ENCODE measurements at places on chromosomes 1 and 21.

DNA sequence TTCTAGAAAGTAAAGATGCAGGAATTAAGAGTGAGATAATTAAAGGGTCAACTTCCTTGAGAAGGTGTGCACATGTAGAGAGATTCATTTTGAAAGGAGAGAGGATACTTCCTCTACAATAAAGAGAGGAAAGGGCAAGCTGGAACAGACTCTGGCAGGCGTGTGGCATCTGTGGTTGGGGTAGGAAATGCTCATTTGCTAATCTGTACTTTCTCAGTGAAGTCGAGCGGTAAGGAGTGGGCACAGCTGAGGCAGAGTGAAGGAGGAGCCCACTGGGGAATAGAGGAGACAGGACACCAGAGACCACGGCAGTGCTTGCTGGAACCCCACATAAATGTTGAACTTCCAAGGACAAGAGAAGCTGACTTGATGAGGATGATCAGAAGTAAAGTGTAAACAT is 49.1 kb downstream of the PCSK9 start:
- no peak overlapping the region for H3K4me3 ChIP-seq
- H3K27ac ChIP-seq, result no peak overlapping the region
- no peaks in the 10 kb centered on the region for H3K4me1 ChIP-seq

DNA sequence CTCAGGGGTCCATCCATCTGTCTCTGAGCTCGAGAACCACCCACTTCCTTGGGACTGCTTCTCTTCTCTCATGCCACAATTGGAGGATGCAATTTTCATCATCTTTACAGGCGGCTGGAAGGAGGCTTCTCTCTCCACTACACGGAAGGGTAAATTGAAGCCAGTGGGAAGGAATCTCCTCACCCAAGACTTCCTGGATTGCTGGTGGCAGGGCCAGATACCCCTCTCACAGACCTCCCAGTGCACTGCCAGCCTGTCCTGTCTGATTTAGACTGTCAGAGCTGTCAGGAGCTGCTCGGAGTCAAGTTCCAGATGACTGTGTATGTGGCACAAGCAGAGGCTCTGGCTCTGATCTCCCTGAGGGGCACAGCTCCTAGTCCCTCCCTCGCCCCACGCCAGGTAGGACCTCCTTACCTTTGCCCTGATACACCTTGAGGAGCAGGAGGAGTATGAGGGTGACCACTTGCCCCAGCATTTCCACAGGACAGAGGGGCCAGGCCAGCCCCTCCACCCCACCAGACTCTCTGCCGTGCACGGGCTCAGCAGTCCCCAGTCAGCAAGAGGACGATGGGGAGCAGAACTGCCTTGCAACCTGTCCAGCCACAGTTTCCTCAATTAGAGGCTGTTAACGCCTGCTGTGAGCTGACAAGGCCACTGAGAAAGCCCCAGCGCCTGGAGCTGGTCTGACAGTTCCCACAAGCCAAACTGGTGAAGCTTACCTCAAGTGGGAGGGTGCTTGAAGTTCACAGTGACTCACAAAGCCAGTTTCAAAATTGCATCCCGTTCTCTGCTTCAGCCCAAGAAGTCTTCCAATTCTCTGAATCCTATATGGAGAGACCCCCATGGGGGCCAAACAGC is at the start of gene CD244:
CD244 (minus strand) TSS at position 685 of the 858 bp plus-strand sequence; CDS start at position 475, 210 bp downstream.
- H3K36me3 ChIP-seq, result no peaks in the 10 kb centered on the region
- no peaks in the 10 kb centered on the region for H3K4me1 ChIP-seq
- DNase-seq, result no peak
- no peak within 1 kb of the TSS for H3K4me3 ChIP-seq
- no peaks in the 10 kb centered on the region for H3K27me3 ChIP-seq
- no peak within 1 kb of the TSS for H3K27ac ChIP-seq

GRCh38 chr1:172960019-172960418 is 90.7 kb downstream of the TNFSF18 start:
- peaks cover 5% of the 10 kb centered on the region for H3K4me1 ChIP-seq
- H3K27me3 ChIP-seq, result no peaks in the 10 kb centered on the region
- no peak overlapping the region for H3K27ac ChIP-seq

DNA sequence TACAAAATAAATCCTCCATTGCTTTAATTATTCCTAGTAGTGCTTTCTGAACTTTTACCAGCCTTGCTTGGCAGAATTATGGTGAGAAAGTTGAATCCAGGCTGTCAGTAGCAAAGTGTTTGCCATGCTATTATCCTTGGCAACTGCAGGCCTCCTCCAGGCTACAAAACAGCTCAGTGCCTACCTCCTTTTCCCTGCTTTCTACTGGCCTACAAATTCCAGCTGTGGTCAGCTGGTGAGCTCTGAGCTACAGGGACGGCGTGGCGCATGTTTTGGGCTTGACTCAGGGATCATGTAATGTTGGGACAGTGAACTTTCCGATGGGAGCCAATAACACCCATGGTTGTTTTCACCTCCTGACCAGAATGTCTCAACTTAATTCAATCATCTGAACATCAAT is 456.1 kb upstream of the ADAMTS5 start:
- no peaks in the 10 kb centered on the region for H3K27me3 ChIP-seq
- no peak overlapping the region for H3K4me3 ChIP-seq
- peaks cover 2% of the 10 kb centered on the region for H3K4me1 ChIP-seq
- no peak overlapping the region for H3K27ac ChIP-seq
- H3K36me3 ChIP-seq, result no peaks in the 10 kb centered on the region

DNA sequence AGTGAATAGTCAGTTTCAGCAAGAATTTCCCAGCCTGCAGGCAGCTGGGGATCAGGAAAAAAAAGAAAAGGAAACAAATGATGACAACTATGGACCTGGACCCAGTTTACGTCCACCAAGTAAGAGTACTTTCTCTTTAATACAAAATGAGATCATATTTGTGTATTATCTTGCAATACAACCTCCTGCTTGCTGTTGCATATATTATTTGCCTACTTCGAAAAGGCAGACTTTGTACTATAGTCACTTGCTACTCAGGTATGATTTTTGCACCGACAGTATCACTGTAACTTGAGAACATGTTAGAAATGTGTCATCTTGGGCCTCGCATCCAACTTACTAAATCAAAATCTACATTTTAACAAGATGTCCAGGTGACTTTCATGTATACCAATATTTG is 30.4 kb downstream of the PRRC2C start:
- H3K27me3 ChIP-seq, result no peaks in the 10 kb centered on the region
- no peak overlapping the region for H3K27ac ChIP-seq
- no peak overlapping the region for H3K4me3 ChIP-seq
- DNase-seq, result no peak

- no peak overlapping the region for H3K27ac ChIP-seq
- DNase-seq, result no peak
- no peak overlapping the region for H3K4me3 ChIP-seq
Measured at GRCh38 chr1:244035358-244035757, 15.7 kb upstream of the ZBTB18 start.

DNA sequence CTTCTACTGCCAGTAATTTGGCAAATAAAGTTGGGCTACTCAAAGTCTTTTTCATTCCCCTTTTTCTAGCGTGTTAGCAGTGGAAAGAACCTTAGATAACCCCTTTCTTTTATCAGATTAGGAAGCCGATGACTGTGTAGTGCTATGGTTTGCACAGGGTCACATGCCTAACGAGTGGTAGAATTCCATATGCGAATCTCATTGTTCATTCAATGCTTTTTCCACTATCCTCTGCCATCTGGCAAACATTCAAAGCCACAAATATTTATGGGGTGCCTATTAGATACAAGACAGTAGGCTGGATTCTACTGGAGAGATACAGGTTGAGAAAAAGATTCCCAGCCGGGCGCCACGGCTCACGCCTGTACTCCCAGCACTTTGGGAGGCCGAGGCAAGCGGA is 14.9 kb upstream of the IER5 start:
- no peaks in the 10 kb centered on the region for H3K36me3 ChIP-seq
- peak overlapping the region; percentile 34 for H3K27ac ChIP-seq
- DNase-seq, result peak; percentile 54
- no peak overlapping the region for H3K4me3 ChIP-seq

GRCh38 chr1:222616525-222616924 is 1.4 kb upstream of the MIA3 start:
- no peak overlapping the region for H3K27ac ChIP-seq
- H3K27me3 ChIP-seq, result no peaks in the 10 kb centered on the region
- no peak for DNase-seq
- no peak overlapping the region for H3K4me3 ChIP-seq
- H3K4me1 ChIP-seq, result no peaks in the 10 kb centered on the region

DNA sequence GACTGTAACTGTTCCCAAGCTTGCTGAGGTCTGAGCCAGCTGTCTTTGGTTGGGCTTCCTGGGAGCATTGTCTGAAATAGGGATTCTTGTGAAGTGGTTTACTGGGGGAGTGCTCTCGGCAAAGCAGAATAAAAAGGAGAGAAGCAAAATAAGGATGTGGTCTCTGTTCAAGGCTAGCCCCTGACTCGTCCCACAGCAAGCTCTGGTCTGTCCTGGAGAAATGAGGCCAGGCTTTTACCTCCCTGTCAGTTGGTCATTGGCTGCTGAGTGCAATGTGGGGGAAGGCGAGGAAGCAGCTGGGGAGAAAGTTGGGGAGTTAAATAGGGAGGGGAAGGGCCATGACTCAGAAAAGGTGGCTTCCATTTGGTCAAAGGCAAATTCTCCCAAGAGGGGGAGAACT is 303.9 kb upstream of the DUSP10 start:
- no peak overlapping the region for H3K4me3 ChIP-seq
- H3K27ac ChIP-seq, result no peak overlapping the region
- no peak for DNase-seq
- H3K36me3 ChIP-seq, result no peaks in the 10 kb centered on the region

- H3K36me3 ChIP-seq, result peaks cover 80% of the 10 kb centered on the region
- no peak overlapping the region for H3K4me3 ChIP-seq
- no peak overlapping the region for H3K27ac ChIP-seq
- H3K4me1 ChIP-seq, result peaks cover 35% of the 10 kb centered on the region
Measured at GRCh38 chr21:31665397-31665796, 5.9 kb downstream of the SOD1 start.

DNA sequence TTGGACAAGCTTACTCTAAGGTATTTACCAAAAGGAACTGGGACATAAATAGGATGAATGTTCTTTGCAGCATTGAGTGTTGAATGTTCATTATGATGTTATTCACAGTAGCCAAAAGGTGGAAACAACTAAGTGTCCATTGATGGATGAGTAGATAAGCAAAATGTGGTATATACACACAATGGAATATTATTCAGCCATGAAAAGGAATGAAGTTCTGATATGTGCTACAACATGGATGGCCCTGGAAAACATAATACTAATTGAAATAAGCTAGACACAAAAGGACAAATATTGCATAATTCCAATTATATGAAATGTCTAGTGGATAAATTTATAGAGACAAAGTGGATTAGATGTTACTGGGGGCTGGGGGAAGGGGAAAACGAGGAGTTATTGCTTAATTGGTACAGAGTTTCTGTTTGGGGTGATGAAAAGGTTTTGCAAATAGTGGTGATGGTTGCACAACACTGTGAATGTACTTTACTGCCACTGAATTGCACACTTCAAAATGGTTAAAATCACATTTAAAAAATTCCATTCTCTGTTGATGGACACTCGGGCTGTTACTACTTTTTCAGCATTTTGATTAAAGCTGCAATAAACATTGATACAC is 2.9 kb downstream of the MTARC1 start:
- no peak overlapping the region for H3K27ac ChIP-seq
- DNase-seq, result no peak
- H3K4me1 ChIP-seq, result no peaks in the 10 kb centered on the region

DNA sequence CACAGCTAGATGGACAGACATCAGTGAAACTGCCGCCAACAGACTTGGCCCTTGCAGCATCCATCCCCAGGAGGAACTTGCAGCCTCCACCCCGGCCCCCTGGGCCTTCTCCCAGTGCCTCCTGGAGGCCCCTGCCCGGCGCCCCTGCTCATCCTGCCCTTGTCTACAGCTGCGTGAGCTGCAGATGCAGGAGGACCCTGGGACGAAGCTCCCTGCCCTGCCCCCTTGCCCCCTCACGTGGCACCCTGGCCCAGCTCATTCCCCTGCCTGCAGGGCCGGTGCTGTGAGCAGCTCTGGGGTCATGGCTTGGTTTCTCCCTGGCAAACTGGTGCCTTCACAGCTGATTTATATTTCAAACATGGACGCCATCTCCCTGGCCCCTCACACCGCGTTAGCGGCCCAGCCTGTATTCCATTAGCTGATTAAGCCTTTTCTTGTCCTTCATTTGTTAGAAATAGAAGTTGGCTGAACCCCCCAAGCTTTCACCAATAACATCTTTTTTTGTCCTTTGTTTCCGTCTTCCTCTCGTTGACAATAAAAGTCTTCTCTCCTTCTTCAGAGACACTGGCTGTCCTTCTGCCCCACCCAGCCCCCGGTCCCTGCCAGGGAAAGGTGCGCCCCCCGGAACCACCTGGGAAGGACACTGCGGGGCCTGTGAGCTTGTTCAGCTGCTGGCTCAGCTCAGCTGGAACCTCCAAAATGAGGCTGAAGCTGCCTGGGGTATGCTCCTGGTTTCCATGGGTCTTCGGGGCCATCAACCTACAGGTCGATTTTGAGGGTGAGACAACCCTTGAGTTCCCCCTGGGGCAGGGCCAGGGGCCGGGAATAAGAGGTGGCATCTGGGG is 34.0 kb upstream of the SLC19A1 start:
- H3K27ac ChIP-seq, result no peak overlapping the region
- H3K4me3 ChIP-seq, result no peak overlapping the region
- H3K36me3 ChIP-seq, result no peaks in the 10 kb centered on the region
- H3K27me3 ChIP-seq, result no peaks in the 10 kb centered on the region
- H3K4me1 ChIP-seq, result no peaks in the 10 kb centered on the region

GRCh38 chr1:198699167-198700015 is 60.6 kb downstream of the PTPRC start:
- H3K27ac ChIP-seq, result no peak overlapping the region
- no peak overlapping the region for H3K4me3 ChIP-seq
- H3K4me1 ChIP-seq, result no peaks in the 10 kb centered on the region

- H3K36me3 ChIP-seq, result no peaks in the 10 kb centered on the region
- no peak overlapping the region for H3K4me3 ChIP-seq
- DNase-seq, result no peak
- no peak overlapping the region for H3K27ac ChIP-seq
- no peaks in the 10 kb centered on the region for H3K4me1 ChIP-seq
- no peaks in the 10 kb centered on the region for H3K27me3 ChIP-seq
Measured at GRCh38 chr1:65393347-65393746, 27.1 kb upstream of the LEPR start.

- no peak overlapping the region for H3K4me3 ChIP-seq
- H3K27ac ChIP-seq, result no peak overlapping the region
- DNase-seq, result no peak
- H3K4me1 ChIP-seq, result peaks cover 3% of the 10 kb centered on the region
Measured at GRCh38 chr1:182608845-182609610, 4.8 kb upstream of the RGS16 start.

- DNase-seq, result peak; percentile 27
- peaks cover 7% of the 10 kb centered on the region for H3K4me1 ChIP-seq
- no peak overlapping the region for H3K4me3 ChIP-seq
- no peaks in the 10 kb centered on the region for H3K36me3 ChIP-seq
- H3K27me3 ChIP-seq, result no peaks in the 10 kb centered on the region
- H3K27ac ChIP-seq, result no peak overlapping the region
Measured at GRCh38 chr1:53576381-53576801, 117.2 kb downstream of the DMRTB1 start.

GRCh38 chr1:26265405-26265804 is 14.5 kb upstream of the SH3BGRL3 start:
- peaks cover 91% of the 10 kb centered on the region for H3K36me3 ChIP-seq
- H3K27ac ChIP-seq, result no peak overlapping the region
- no peaks in the 10 kb centered on the region for H3K4me1 ChIP-seq
- H3K27me3 ChIP-seq, result no peaks in the 10 kb centered on the region
- DNase-seq, result no peak

- H3K36me3 ChIP-seq, result no peaks in the 10 kb centered on the region
- H3K4me3 ChIP-seq, result no peak overlapping the region
- H3K27me3 ChIP-seq, result no peaks in the 10 kb centered on the region
- no peaks in the 10 kb centered on the region for H3K4me1 ChIP-seq
- no peak overlapping the region for H3K27ac ChIP-seq
Measured at GRCh38 chr1:21350202-21350885, 60.1 kb upstream of the ECE1 start.
